ENCODE measurements at places on chromosomes 4 and X.

DNA sequence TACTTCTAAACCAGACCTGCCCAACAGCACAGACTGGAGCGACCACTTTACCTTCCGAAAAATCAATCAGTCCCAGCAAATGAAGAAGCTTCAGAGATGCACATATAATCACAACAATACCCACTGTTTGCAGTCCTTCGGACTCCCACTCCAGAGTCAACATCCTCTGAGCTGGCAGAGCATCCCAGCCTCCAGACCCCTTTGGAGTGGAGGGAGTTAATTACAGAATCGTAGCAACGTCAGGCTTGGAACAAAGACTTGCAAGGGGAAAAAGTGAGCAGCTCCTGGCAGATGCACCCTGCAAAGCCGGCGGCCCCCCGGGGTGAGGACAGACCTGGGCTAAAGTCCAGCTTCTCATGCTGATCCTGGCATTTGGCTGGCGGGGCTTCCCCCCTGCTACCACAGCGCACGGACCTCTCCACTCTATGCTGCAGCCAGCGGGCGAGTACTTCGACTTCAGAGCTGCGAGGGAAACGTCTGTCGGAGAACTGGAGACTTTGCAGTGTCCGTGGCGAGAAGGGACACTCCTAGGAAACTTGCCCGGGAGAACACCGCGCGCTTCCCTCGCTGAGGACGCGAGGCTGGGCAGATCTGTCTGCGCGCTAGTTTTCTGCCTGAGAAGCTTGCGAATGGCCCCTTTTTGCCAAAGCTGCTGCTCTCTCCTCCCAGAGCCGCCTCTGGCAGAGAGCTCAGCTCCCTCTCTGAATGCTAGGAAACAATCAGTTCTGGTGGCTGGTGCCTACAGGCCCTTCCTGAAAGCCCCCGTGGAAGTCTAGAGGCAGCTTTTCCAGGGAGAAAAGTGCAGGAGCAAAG lies 283.7 kb downstream of the PACRGL start:
- no peak for DNase-seq

DNA sequence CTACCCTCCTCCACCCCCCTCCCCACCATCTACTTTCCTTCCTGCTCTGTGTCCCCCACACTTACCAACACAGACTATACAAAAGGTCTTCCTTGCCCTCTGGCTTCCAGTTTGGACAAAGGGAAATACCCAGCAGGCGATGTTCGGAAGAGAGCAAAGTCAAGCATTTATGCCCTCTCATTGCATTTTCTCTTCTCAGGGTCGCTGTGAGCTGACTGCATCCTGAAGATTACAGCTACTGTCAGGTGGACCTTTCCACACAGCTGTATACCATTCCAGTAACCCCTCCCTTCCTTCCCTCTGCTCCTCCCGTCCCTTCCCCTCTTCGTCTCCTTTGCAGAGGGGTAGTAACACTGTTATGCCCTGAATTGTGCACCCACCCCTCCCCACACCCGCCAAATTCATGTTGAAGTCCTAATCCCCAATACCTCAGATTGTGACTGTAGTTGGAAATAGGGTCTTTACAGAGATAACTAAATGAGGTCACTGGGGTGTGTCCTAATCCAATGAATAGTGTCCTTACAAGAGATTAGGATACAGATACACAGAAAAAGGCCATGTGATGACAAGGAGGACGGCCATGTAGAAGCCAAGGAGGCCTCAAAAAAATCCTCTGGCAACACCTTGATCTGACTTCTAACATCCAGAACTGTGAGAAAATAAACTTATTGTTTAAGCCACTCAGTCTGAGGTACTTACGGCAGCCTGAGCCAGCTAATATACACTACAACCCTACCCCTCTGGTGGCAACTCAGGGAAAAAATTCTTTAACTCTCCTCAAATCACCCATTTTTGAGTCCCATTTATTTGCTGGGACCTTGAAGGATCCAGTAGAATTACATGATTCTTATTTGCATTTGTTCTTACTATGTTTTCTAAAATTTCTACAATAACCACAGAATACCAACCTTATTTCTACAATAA lies 11.7 kb downstream of the MORF4L2 start:
- no peak for DNase-seq

GRCh38 chrX:39260965-39261364 lies 459.7 kb downstream of the MID1IP1 start:
- no peak for DNase-seq

DNA sequence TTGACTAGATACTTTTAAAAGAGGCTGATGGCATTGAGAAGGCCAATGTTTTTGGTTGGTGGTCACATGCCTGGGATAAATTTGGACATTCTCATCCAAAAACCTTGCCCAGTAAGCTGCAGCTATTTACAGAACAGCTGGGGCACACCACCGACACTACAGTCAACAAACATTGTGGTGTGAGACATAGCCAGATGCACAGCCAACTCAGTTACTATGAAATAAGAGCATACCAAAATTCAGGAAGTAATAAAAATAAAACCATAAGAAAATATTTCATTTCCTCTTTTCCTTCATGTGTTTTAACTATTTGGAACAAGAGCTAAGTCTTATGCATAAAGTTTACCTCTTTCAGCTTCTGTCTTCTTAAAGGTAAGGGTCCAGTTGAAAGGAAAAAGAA lies 8.8 kb downstream of the PPM1K start:
- peak; percentile 16 for DNase-seq

DNA sequence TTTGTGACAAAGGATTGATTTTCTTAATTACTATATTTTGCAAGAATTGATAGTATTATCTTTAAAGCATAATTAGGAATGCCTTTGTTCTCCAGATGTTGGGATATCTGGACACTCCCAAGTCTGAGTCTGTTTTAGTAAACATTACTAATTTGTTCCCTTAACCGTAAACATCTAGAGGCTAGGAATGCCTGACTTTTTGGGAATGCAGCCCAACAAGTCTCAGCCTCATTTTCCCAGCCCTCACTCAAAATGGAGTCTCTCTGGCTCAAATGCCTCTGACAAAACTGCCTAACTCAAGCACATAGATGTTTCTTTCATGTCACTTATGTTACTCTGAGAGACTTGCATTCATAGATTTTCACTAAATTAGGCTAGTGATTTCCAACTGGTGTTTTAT lies 297.0 kb upstream of the CLNK start:
- no peak for DNase-seq

- DNase-seq = no peak
Measured at GRCh38 chrX:3263681-3264126, 82.7 kb downstream of the MXRA5 start.

- no peak for DNase-seq
Measured at GRCh38 chr4:123300222-123301039, 96.2 kb upstream of the SPRY1 start.

Measured in GM20000 (cell line).